ENCODE measurements at places on chromosomes 2 and 18.

GRCh38 chr2:163953390-163953907, 217.6 kb upstream of the FIGN start:
- DNase-seq = no peak

- no peak for DNase-seq
These were observed 163.6 kb upstream of the SLC39A10 start for GRCh38 chr2:195493416-195493815.

GRCh38 chr18:9647496-9648323, 33.4 kb upstream of the PPP4R1 start:
- DNase-seq = no peak

GRCh38 chr2:223945755-223946154, 620 bp upstream of the WDFY1 start:
- DNase-seq = no peak

- no peak for DNase-seq
These were observed 54.8 kb upstream of the DOCK10 start for GRCh38 chr2:225097035-225097434.

DNA sequence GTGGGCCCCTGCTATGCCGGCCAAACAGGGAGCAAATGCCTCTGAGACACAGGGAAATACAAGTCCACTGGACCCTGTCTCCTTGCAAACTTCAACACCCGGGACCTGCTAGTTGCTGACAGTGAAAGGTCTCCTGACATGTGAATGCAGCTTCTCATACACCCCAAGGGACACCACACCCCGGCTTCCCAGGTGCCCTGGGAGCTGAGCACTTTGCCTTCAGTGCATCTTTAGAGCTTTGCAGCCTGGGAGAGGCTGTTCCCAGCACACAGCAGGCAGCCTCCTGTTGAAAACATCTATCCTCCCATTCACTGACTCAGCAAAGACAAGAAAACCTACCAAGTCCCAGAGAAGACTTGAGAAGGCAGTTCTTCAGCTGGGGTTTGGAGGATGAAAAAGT, 143.4 kb downstream of the COL6A3 start:
- DNase-seq = no peak

GRCh38 chr2:25043241-25043867, 1.5 kb downstream of the EFR3B start:
- no peak for DNase-seq

DNA sequence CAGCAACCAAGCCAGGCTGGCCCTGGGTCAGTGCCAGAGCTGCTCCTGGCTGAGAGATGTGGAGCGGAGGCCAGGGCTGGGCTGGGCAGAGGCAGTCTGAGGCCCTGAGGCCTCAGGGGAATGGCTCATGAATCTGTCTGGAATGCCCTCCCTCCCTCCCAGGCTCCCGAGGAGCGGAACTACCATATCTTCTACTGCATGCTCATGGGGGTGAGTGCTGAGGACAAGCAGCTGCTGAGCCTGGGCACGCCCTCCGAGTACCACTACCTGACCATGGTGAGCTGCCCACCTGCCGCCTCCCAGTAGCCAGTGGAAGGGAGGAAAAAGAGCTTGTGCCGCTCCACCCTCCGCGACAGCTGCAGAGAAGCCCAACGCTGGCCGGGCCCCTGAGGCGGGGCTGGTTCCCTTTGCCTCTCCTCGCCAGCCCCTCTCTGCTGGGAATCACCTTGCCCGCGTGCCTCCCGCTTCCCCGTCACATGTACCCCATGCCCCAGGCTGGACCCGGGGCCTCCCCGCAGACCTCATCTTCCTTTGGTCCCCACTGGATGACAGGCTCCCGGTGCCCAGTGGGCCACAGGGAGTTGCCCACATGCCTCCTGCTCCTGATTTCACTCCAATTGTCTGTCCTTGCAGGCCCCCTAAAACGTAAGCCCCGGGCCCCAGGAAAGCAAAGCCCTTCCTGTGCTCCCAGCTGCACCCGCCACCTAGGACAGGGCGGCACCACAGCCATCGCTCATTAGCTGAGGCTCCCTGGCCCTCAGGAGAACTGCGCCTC, 41.1 kb downstream of the MYO7B start:
- no peak for DNase-seq

DNA sequence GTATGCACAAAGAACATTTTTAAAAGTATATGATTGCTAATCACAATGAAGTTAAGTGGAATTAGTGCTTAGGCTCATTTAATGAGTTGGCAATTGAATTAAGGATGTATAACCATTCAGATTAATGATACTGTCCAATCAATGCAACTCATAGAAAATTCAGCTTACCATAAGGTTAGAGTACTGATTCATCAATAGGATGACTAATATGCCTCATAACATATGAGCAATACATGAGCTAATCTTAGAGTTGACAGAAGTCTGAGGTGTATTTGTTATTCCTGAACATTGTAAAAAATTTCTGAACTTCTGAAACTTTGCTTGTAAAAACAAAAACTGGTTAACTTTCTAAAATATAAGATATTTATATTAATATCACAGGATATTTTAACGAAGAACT, 118.3 kb upstream of the NETO1 start:
- DNase-seq = no peak

- DNase-seq = no peak
These were observed 3.3 kb downstream of the RMDN2 start for GRCh38 chr2:37928377-37928776.

DNA sequence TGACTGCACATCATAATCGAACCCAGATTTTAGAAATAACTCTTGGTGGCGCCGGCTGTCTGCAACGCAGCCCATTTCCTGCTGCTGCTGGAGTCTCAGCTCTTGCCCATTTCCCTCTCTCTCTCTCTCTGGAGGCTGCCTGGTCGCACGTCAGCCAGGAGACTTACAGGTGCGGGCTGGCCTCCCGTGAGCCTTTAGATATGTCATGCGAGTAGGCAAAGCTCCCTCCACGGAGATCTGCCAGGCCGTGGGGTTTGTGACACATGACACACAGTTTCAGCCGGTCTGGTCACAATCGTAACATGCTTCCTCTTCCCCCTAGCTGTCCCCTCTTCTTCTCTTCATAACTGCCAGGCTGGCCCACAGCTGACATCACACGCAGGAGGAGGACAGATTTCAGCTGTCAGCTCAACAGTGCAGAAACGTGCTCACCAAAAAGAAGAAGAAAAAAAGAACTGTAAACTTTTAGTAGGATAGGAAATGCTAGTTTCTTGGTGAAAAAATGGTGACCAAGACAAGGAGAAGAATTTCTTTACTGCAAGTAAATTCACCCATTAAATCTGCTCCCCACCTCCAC, 489.3 kb downstream of the ZNF516 start:
- DNase-seq = no peak

- no peak for DNase-seq
These were observed 44.5 kb downstream of the PTGR3 start for GRCh38 chr18:75164479-75164878.

DNA sequence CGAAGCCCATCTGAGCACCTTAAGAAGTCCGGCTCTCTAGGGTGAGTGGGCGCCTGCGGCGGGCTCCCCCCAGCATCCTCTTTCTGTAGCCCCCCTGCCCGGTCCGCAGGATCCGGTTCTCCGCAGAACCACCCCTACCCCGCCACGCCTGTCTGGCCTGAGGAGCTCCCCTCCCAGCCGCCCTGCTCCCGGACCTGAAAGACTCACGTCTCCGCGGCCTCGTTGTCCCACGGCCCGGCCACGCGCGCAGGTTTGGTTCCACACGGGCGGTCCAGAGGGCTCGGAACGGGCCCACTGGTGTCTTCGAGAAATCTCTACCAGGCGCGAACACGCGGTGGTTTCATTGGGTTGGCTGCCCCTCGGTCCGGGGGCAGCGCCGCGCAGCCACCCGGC, 237 bp downstream of the SLC39A6 start:
- no peak for DNase-seq

- DNase-seq = no peak
These were observed 2.9 kb downstream of the MXD1 start for GRCh38 chr2:69917852-69918251.

- no peak for DNase-seq
These were observed 33.8 kb downstream of the SMC6 start for GRCh38 chr2:17719562-17720371.

GRCh38 chr2:197515315-197515738, 539 bp upstream of the MOB4 start:
- no peak for DNase-seq

DNA sequence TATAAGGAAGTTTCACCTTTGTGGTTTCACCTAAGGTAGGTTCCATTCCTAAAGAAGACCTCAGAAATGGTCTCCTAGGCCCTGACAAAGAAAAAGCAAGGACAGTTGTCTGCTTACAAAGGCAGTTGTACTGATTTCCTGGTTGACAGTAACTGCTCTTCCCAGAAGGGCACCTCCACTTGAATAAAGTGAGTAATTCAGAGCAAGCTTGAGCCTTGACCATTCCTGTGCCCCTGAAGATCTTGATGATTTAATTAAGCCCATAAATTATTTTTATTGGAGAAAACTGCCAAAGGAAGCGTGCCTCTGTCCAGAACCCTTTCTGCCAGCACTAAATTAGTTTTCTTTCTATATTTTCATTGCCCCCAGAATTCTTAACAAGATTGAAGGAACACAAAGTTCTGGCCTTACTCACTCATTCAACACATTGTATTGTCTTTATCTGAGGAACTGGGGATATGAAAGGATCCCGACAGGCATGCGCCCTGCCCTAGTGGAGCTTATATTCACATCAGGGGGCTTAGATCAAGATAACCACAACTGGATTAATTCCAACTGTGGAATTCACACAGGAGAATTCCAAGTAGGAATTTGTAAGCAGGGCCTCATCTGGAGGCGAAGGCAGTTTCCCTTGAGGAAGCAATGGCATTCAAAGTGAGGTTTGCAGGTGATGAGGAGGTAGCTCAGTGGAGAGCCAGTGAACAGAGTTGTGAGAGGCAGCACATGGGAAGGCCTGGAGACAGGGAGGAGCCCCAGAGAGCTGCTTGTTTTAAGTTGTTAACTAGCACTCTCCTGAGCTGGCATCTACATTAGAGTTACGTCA, 21.2 kb downstream of the PTRHD1 start:
- no peak for DNase-seq

DNA sequence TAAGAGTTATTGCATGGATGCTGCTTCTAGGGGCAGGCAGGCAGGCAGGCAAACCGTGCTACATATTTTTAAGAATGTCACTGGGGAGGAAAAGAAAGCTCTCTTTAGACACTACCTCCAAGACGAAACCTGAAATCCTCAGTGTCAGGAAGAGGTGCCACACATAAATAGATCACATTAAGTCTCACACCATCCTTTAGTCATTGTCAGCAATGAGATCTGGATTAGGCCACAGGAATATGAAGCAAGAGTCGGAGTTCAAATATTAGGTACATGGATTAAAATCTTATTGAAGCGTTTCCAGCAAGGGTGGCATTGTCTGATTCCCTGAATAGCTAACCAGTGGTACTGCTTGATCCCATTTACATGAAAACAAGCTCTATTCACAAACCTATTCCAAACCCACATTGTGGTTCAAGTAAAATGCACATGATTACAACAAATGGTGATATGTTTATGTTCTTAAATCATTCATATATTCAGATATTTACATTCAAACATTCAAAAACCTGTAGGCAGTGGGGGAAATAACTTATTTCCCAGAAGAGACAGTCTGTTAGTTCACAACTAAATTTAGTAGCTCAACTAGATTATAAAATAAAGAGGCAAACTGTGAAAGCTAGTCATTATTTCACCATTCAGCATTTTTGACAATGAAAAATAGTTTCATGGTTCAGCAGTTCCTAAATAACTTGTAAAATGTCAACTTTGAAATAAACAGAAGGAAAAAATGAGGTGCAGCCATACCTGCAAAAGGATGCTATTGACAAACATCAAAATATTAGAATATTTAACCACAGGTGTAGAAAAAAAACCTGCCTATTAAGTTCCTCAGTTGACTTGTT, 195.4 kb upstream of the SIX3 start:
- DNase-seq = no peak

DNA sequence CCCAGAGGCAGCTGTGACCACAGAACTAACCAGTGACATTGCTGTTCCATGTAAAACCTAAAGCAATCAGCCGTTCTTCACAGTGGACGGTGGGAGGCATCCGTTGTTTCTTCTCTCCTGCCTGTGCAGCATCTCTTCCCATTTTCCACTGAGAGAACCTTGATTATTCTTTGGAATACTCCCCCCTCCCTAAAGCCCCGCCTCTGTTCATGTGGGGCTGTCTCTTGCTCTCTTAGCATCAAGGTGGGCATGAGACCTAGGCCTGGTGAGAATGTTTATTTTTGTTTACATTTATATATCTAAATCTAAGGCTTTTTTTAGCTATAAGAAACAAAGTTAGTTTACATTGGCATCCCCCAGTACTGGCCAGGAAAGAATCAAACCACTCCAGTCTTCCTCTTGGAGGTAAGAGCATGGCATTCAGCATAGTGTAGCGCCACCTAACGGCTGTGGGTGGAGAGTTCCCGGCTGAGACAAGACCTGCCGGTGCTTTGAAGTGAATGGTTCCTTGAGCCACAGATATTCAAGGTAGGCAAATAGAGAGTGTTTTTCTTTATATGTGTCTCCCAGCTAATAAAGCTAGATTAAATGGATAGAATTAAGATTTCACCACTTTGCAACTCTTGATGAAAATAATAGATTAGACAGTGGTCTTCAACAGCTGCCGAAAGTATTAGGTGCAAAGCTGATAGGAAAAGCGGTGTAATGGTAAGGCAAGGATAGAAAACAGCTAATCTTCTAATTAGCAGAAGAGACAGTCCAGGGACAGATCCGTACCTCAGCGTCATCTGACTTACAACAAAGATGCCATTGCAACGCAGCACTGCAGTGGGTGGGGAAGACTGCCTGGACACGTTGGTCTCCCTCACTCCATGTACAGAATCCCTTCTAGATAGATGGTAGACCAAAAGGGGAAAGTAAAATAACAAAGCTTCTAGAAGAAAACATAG, 219.6 kb upstream of the RAB12 start:
- no peak for DNase-seq

- no peak for DNase-seq
These were observed 6.8 kb downstream of the HTR2B start for GRCh38 chr2:231117922-231118613.

DNA sequence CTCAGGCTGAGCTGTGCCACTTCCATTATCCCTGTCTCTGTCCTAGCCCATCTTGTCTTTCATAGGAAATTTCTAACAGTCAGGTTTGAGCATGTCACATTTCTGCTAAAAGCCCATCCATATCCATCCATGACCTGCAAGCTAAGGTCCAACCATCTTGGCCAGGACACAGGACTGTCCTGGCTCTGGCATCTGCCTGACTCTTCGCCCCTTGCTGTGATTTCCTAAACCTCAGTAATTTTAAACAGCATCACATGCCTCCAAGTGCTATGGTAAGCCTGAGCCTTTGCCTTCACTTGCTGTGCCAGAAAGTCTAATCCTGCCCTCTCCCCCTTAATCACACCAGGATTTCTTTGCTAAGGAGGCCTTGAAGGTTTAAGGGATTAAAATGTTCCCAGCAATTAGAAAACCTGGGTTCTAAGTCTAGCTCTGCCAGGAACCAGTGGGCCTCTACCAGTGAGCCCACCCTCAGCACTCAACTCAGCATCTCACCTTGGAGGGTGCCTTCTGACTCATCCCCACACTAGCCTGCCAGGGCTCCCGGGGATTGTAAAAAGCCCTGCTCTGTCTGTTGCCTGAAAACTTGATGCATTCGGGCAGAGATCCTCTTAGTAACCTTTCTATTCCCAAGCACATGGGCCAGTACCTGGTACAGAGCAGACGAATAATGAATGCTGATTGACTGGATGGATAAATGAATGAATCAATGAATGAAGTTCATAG, 411.0 kb downstream of the LRATD1 start:
- no peak for DNase-seq
